Metanephros (tissue), 2 donors: ENCODE measurements at places on chromosomes 11 and 22. TPM values are rescaled to one million over a fixed set of nuclear protein-coding genes. Genes with fewer than 3 reads are reported as not detected.

The OR4D5 gene
- total RNA-seq = not detected

The RTN4RL2 gene
- 2.5 TPM for total RNA-seq

The ZC3H7B gene
- 68.1 TPM for total RNA-seq

The MPPED2 gene
- 28.1 TPM for total RNA-seq

The OR5P2 gene
- 0.18 TPM for total RNA-seq

The MMP12 gene
- 1.6 TPM for total RNA-seq

The TBCEL gene
- total RNA-seq = 45.1 TPM

The CNGA4 gene
- total RNA-seq = 0.23 TPM

The SCO2 gene
- total RNA-seq = 0.47 TPM

The VWA5A gene
- 27.7 TPM for total RNA-seq

The PRCP gene
- 121 TPM for total RNA-seq

The C11orf16 gene
- total RNA-seq = 0.47 TPM

The SLC37A2 gene
- 5.3 TPM for total RNA-seq

The C11orf21 gene
- 3.2 TPM for total RNA-seq

The FAM89B gene
- total RNA-seq = 23.0 TPM

The PANX2 gene
- total RNA-seq = 0.82 TPM
